ENCODE measurements at places on chromosomes 2 and 18.
A peak's percentile ranks its signal among the peaks of the same experiment; 100 is the strongest.

DNA sequence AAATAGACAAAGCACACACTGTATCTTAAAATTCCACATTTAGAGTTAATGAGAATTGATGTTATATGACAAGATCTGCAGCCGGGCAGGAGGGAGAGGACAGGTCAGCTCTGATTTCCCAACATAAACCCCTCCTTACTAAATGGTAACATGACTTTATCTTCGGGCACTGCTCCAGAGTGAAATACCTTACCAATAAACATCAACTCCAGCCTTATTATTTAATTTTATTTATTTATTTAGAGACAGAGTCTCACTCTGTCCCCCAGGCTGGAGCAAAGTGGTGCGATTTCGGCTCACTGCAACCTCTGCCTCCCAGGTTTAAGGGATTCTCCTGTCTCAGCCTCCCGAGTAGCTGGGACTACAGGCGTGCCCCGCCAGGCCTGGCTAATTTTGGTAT lies 1.7 kb downstream of the CYB5A start:
- no peak for DNase-seq

DNA sequence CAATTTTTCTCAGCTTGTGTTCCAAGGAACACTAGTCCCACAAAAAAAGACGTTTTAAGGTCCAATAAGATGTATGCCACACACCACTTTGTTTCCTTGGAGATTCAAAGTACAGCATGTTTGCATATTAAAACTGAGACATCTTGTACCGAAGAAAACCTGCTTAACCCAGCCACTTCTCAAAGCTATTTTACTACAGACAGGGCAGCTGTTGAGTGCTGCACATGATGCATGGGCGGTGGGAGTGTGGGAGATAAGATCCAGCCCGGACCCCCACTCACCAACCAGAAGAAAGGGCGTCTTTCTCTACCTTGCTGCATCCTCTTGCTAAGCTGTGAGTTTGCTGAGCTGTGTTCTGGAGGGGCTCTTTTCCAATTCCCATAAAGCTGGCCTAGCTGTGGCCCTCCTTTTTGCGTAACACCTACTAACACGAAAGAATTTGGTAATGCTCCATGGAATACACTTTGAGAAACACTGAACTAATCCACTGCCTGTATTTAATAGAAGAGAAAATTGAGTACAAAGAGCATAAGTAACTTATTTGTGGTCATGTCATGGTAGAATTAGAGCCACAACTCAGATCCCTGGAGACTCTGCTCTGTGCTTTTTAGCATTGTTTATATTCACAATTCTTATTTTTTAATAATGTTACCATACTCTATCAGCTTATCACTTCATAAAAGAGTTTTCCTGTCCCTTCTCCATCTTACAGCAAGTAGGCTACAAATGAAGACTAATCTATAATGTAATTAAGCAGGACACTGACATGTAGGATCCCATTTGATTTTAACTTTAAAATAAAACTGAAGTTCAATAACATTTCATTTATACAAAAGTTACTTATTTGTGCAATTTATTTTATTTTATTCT lies 90.0 kb downstream of the PLEKHM3 start:
- no peak for DNase-seq

GRCh38 chr2:198072655-198073054 lies 268.3 kb downstream of the PLCL1 start:
- DNase-seq = no peak

DNA sequence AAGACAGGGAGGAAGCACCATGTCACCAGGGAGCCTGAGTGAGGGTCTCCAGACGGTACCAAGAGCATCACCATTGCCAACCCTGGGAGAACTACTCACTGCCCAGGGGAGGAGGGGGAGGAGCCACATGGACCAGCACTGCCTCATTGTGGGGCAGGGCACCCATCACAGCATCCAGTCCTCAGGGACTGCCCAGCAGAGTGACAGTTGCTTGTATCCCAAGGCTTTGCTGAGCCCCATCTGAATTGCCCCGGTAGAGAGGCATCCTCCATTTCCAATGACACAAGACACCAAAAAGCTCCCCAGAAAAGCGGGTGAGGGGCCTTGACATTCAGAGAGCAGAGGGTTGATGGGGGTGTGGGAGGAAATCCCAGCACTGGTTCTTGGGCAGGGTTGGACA lies 6.8 kb upstream of the CIB4 start:
- no peak for DNase-seq

DNA sequence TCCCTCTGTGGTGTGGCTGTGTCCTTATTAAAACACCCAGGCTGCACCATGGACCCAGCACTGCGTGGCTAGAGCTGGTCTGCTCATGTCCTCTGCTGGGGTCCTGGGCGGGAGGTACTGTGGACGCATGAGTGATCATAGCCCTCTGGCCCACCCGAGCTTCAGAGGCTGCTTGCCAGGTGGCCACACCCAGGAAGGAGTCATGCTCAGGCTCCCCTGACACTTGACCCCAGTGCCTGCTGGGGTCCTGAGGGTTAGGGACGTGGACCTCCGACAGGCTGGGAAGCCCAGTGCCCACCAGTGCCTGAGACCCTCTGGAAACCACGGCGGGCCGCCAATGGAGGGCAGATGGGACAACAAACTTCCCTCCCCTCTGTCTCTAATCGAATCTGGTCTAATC lies 66.3 kb upstream of the HS6ST1 start:
- DNase-seq = peak; percentile 13

DNA sequence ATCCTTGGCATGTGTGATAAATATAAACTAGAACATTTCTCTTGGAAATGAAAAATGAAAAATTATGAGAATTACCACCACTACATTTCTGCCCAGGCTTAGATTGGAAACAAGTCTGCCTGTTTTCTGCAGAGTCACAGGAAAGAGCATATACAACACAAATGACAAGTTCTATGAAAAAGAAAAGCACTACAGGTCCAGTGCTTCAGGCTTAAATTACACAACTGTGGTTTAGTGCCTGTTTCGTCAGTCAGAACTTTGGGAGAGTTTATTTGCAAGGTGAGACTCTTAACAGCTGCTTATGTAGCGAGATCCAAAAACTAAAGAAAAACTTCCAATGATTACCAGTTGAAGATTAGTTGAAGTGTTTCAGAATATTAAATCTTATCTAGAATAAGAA lies 68.9 kb downstream of the RTN4 start:
- DNase-seq = no peak

DNA sequence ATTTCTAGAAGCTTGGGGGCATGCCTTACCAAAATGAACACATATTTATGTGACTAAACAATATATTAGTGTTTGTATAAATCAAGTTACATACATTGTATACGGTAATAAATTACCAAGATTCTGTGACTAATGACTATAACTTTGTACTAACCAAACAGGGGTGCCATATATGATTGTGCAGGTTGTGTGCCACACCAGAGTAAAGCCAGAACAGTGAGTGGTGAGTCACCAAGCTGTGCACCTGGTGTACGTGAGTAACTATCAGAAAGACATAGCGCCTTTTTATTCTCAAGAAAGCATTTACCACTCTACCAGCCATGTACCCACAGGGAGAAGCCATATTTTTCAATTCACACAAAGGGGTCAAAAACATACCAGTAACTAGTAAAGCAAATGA lies 453.2 kb upstream of the PIK3C3 start:
- no peak for DNase-seq

DNA sequence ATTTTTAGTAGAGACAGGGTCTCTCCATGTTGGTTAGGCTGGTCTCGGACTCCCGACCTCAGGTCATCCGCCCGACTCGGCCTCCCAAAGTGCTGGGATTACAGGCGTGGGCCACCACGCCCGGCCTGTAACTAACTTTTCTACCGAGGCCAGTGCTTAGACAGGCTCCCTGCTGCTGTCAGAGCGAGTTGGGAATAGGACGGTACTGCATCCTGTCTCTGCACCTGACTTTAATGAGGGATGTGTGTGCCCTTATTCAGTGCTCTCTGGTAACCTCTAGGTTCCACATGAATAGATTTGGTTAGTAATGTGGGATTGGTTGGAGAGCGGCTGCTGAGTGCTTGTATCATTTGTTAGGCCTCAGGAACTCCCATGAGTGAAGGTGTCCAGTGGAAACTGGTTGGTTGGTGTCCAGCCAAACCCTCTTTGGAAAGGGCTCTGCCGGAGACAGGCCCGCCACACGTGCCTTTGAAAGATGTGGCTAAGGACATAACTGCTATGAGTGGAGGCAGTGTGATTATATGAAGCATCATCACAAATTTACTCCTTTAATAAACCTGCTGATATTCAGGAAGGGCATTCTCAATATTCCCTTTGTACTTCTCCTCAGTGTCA lies 36.6 kb downstream of the MYOM1 start:
- no peak for DNase-seq

DNA sequence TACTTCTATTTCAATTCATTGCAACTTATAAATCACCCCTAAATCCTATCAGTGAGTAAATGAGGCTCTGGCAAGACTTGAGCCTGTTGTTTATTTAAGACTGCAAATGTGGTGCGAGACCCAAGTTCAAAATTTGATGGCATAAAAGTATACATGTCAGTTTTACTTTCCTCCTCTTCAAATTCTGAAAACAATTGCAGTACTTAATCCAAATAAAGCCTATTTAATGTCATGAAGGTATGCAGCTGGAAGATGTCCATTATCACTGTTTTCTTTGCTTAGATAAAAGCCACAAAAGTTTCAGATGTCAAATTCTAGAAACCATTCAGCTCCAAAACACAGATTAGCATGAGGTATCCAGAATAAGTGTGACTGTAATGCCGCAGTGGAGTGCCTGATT lies 3.3 kb downstream of the APCDD1 start:
- no peak for DNase-seq

GRCh38 chr18:10127729-10128128 lies 213.9 kb downstream of the VAPA start:
- DNase-seq = no peak

GRCh38 chr2:121128741-121129659 lies 156.0 kb downstream of the TFCP2L1 start:
- DNase-seq = no peak

GRCh38 chr2:177265824-177266817 lies 1.6 kb upstream of the NFE2L2 start:
- no peak for DNase-seq

GRCh38 chr2:217404236-217404760 lies 544.4 kb upstream of the TNP1 start:
- no peak for DNase-seq

DNA sequence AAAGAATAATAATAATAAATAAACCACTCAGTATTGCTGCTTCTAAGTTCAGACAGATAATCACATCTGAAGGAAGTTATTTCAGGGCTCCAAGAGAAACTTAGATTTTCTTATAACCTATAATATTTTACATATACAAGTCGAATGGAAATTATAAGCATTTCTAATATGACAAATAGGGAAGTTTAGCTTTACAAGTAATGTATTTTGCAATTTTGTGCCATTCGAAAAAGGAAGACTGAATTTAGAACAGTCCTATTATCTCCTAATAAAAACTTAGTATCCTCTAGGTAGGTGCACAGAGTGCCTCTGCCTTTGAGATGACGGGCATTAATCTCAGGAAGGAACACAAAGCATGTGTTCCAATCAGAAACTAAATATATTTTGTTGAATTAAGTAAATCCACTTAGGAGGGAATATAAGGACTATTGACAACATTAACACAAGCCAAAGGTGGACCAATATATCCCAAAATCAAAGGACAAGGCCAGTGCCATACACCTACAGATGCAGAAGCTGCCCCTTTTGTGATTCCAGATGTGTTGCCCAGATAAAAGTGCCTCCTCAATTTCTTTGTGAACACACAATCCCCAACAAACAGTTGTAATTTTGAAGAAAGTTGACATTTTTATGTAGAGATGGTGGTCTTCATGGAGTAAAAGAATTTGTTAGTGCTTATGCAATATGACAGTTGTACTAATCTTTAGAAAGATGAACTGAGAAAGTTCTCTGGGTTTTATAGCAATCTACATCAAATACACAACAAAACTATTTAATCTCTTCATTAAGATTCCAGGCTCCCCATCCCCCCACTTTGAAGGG lies 36.6 kb downstream of the PTCD3 start:
- no peak for DNase-seq

- DNase-seq = no peak
These were observed 462.7 kb downstream of the TGIF1 start for GRCh38 chr18:3912705-3913104.

- DNase-seq = no peak
These were observed 19.7 kb upstream of the SFXN5 start for GRCh38 chr2:73091164-73091563.

GRCh38 chr2:18651842-18652774 lies 62.7 kb upstream of the NT5C1B start:
- DNase-seq = no peak

- DNase-seq = no peak
These were observed 4.2 kb upstream of the CTDSP1 start for GRCh38 chr2:218395456-218395825.

DNA sequence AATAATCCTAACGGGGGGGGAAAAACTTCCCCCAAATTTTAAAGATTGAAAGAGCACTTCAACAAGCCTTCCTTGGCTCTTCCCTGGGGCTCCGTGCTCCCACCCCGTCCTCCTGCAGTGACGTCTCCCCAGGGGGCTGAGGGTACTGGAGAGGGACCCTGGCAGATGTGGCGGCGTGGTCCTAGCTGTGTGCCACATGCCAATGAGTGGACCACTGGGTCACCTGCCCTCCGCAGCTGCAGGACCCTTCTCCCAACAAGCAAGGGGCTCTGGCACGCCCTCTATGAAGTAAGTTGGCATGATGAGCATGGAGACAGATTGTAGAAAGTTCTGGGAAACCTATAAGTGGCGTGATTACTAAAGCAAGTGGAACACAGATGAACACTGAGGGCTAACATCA lies 46.7 kb downstream of the PXDN start:
- DNase-seq = no peak

DNA sequence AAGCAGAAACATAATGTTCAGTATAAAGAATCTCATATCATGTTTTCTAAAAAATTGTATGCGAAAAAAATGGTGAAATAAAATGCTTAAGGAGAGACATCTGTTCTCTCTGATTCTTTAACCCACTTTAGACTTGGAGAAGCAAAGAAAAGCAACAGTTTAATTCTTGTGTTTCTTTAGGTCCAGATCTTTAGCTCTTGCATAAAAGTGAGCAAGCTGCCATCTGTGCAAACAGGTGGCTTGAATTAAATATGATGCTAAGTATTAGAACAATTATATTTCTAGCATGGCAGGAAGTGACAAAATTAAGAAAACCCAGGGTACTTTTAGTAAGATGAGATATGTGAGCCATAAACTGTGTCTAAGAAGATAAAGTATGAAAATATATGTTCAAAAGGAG lies 1038.3 kb downstream of the DPP10 start:
- no peak for DNase-seq

GRCh38 chr2:225028572-225028971 lies 13.7 kb downstream of the DOCK10 start:
- no peak for DNase-seq
